Islet precursor cell (in vitro differentiated cells): ENCODE measurements at places on chromosomes 7 and 10.

GRCh38 chr7:20064974-20065862 is 152.0 kb downstream of the MACC1 start:
- peak; percentile 68 for DNase-seq

GRCh38 chr7:155343661-155344121 is 46.0 kb downstream of the INSIG1 start:
- DNase-seq = peak; percentile 35

DNA sequence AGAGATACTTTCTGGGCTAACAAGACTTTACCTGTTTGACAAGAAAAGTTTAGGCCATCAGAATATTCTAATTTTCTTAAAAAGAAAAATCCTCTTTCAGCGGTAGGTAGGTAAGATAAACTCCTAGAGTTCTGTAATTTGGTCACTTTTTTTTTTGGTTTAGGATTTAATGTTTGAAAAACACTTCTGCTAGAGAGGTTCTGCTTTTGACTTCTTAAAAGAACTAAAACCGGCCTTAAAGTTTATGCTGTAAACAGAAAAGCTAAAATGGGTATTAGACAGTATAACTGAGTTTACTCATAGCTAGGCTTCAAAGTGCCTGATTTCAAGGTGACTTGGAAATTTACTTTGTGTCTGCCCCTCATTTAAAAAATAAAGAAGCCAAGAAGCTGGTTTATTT is 21.7 kb upstream of the KMT2E start:
- no peak for DNase-seq

- DNase-seq = no peak
These were observed 5.9 kb upstream of the MAPK8 start for GRCh38 chr10:48300556-48300955.

- no peak for DNase-seq
These were observed 30.2 kb upstream of the SH3PXD2A start for GRCh38 chr10:103885617-103886016.

GRCh38 chr10:74234569-74234968 is 83.5 kb downstream of the ADK start:
- no peak for DNase-seq

DNA sequence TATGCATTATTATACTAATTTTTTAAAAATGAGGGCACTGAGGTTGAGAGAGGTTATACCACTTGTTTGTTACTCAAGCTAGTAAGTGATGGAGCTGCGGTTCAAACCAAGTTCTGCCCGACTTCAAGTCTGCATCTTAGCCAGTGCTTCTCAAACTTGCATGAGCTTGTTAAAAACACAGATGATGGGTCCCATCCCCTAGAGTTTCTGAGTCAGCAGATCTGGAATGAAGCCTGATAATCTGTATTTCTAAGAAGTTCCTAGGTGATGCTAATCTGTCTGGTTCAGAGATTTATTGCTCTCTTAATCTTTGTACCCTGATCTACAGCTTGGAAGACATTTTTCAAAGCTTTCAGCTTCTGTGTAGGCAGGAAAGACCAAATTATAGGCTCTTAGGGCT is 67.7 kb upstream of the CC2D2B start:
- DNase-seq = no peak

DNA sequence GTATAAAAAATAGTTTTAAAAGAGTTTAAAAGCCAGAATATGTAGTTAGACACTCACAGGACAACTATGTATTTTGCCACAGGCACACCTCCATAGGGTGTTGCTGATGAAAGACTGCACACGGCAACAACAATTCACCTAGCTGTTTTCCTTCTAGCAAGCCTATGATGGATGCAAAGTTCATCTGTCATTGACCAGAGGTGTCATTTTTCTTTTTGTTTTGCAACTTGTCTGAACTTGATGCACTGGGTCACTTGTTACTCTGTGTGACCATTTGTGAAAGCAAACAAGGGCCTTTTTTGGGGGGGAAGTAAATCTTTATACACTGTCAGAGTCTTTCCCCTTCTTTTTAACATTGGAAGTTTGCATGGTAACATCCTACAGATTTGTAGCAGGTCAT is 258.0 kb upstream of the SEMA3A start:
- DNase-seq = no peak

- DNase-seq = no peak
These were observed 142.4 kb downstream of the TCERG1L start for GRCh38 chr10:131169146-131169545.

GRCh38 chr10:67222934-67223333 is 297.1 kb downstream of the LRRTM3 start:
- no peak for DNase-seq

DNA sequence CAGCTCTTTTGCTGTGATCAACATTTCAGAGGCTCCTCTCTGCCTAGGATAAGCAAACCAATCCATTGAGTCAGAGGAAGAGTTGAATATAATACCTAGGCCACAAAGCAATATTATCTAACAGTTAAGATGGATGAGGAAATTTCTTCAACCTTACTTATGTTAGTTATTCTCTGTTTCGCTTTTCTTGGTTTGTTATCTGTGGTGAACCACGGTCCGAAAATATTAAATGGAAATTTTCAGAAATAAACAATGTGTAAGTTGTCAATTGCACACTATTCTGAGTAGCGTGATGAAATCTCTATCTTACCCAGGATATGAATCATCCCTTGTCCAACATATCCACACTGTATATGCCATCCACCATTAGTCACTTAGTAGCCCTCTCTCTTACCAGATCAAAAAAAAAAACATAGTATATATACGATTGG is 1.5 kb upstream of the HTR7 start:
- no peak for DNase-seq

DNA sequence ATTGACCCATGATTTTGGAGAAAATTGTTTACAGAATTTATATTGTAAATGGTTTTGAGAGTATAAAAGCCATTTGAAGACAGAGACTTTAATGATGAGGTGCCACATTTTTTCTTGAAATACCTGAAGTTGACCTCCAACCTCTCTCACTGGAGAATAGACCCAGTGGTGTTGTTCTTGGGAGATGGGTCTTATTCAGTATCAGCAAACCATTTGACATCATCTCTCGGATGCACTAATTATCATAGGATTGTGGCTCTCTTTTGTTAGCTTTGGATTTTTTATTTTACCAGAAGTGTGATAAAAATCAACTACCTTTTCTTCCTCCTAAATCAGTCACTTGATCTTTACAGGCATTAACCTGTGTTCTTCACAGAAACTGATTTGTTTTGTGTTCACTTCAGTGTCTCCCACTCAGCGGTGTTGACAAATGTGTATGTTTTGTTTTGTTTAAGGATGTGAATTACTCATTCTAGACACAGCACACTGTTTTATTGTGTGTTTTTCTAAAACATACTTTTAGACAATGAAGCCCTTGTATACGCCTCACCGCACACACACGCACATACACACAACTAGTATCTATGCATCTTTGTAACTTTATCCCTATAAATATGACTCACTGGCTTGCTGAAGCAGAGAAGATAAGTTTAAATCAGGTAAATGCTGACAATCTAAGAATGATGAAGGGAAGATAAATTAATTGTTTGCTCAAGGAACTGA is 455.6 kb downstream of the INHBA start:
- DNase-seq = no peak

DNA sequence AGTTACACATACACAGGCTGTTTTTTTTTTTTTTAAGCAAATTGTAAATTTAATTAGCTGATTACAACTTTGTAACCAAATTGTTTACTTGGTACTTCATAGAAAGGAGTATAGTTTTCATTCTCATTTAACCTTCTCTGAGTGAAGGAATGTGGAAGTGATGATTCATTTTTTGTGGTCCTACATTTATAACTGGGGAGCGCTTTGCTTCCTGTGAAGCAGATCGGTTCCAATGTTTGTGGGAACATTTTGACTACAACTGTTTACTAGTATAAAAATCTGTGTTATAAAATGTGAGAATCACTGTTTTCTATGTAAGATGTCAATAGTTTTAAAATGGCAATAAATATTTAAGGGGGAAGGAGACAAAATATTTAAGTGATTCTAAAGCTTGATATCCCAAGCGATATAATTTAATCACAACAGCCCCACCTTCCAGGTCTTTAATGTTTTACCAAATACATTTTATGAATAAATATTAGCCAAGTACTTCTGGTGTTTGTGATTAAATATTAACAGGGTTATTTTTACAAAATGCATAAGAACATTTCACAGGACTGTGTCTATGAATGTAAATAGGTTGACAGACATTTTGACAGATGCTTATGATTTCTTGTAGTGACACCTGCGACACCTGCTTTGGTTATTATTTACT is 57.1 kb downstream of the NXPH1 start:
- no peak for DNase-seq

- no peak for DNase-seq
These were observed 39.5 kb upstream of the GJD4 start for GRCh38 chr10:35565602-35566081.

DNA sequence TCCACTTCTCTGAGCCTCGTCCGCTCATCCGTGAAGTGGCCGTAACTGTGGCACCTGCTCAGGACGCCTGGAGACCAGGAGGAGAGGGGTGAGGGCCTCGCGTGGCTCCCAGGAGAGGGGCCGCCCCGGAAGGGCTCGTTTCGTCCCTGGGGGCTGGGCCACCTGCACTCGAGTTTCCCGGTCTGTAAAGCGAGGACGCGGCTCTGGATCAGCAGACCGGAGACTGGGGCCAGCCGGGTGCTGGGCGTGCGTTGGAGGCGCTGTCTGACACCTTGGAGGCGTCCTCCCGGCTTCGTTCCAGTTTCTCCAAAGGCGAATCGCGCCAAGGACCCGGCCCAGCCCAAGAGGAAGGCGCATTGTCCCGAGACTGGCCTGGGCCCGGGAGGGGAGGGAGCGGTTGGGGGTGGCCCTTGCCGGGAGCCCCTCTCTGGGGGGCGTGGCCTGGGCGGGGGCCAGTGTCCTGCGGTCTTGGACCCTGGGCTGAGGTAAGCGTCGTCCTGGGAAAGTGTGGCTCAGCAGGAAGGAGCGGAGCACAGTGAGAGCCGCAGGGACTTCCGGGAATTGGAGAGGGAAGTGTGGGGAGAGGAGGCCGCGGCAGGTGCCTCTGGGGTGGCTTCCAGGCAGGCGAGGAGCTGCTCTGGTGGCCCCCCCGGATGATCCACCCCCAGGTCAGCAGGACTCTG is 89.6 kb downstream of the FOXL3 start:
- peak; percentile 60 for DNase-seq

GRCh38 chr7:132578826-132579225 is 2.6 kb upstream of the PLXNA4 start:
- no peak for DNase-seq

GRCh38 chr10:23325132-23325531 is 19.5 kb downstream of the C10orf67 start:
- DNase-seq = no peak

DNA sequence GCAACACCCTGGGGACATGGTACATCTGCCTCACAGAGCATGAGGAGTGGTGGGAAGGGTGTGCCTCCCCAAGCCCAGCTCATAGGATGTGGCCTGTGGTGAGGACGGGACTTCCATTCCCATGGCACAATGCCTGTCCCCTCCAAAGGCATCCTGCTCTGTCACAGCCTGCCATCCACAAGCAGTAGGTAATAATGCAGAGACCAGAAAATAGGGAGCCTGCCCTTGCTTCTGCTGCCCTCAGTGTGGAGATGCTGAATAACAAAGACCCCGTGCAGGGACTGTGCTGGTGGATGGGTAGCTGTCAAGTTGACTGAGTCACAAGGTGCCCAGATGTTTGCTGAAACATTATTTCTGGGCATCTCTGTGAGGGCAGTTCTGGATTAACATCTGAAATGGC is 199.9 kb upstream of the GRB10 start:
- no peak for DNase-seq

DNA sequence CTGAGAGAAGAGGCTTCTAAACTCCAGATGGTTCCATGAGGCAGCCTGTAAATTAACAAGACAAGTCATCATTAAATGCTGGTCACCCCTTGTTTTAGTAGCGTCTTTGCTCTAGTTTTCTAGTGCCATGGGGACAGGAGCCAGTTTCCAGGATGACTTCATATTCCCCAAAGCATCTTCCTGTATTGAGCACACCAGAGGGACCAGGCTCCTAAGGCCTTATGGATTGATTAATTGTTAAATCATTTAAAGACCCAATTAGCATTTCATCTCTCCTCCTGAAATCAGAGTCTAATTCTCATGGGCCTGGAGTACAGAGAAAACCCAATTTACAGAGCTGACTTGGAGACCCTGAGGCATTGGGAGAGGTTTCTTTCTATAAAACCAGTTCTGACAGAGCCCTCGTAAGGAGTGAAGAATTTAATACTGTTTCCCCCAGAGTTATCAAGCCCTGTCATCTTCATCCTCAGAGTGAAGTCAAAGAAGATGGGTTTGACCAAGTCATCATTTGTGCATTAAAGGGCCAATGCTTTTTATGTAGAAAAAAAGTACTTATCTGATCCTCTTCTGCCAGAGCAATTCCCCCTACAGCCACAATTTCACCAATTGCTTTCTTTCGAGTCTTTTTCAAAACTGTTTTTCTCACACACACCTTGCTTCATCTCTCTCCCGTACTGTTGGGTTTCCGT is 678.7 kb downstream of the SDK1 start:
- peak; percentile 22 for DNase-seq

DNA sequence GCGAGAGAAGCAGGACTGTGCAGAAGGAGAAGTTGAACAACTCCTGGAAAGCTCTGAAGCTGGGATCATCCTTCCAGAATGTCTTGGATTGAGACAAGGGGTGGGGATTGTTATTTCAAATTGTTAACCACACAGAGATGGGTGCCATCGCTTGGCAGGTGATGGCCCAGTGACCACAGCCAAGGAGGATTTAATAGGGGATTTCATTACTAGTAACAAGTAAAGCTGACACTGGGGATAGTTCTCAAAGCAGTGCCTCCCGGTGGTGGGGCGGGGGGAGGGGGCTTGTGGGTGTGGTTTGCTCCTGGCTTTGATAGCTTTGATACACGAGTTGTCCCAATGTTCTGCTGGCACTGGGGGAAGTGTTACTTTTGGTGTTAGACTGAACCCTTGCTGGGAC is 59.2 kb downstream of the ZNF503 start:
- no peak for DNase-seq

- no peak for DNase-seq
These were observed 17.2 kb downstream of the AP5Z1 start for GRCh38 chr7:4792537-4793126.

DNA sequence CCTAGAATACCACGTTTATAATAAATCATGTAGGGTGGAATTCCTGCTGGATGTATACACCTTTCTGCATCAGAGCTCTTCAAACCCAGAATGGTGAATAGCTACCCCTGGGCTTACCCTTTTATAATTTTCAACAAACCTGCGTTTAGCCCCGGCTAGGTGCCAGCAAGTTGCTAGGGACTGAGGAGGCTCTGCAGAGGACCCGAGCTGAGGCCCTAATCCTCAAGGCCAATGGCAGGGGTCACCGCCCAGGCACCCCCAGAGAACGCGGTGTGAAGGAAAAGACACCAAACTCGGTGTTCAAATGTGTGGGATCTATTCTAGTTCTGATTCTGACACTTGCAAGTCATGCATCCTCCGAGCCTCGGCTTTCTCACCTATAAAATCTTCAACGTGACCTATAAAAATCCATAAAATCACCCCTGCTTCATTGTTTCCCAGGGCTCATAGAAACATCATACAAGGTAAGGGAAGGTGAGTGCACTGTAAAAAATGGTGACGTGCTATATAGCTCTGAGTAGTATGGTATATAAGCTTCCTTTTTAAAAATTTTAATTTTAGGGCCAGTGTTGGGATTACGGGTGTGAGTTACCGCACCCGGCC is 2.5 kb upstream of the ANXA11 start:
- DNase-seq = no peak
